Lower lobe of right lung (tissue), 2 donors: ENCODE measurements at places on chromosomes 2 and 18.

DNA sequence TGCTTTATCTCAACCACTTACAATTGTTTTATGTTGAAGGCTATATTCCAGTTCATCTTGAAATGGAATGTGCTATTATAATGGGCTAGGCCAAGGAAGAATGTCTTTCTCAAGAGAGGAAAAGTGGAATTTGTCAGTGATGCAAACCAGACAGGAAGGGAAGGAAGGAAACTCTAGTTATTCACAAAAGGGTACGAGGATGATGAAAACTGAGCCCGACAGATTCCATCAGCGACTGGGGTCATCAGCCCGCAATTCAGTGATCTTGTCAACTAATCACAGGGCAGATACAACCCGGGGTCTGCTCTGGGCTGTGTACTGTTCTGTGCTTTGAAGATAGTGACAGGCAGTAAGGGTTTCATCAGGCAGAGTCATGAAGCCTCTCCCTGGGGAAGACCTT lies 23.4 kb upstream of the LYPD6 start:
- peaks cover 6% of the 10 kb centered on the region for H3K27me3 ChIP-seq
- no peaks in the 10 kb centered on the region for H3K36me3 ChIP-seq
- H3K4me3 ChIP-seq = no peak overlapping the region
- DNase-seq = no peak

GRCh38 chr2:235745597-235745996 lies 251.8 kb downstream of the AGAP1 start:
- no peak for DNase-seq
- H3K4me1 ChIP-seq = no peaks in the 10 kb centered on the region

- no peak overlapping the region for H3K4me3 ChIP-seq
These were observed 343.7 kb upstream of the MEX3C start for GRCh38 chr18:51541230-51541629.

DNA sequence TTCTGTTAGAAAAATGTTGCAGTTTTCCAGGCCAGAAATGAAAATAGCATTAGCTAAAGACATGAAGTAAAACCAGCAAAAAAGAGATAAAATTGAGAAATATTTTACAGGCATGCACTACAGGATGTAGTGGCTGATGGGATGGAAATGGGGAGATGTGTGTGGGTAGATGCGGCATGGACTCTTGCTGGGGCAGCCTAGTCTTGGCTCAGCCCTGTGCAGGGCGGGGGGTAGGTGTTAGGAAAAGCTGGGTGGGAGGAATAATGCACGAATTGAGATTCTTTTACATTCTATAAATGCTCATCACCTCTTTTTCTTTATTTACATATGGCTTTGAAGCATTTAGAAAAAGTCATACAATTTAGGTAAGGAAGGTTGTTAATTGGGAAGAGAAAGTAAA lies 334.2 kb downstream of the NUP35 start:
- no peaks in the 10 kb centered on the region for H3K27me3 ChIP-seq
- H3K4me1 ChIP-seq = no peaks in the 10 kb centered on the region
- no peak for DNase-seq

DNA sequence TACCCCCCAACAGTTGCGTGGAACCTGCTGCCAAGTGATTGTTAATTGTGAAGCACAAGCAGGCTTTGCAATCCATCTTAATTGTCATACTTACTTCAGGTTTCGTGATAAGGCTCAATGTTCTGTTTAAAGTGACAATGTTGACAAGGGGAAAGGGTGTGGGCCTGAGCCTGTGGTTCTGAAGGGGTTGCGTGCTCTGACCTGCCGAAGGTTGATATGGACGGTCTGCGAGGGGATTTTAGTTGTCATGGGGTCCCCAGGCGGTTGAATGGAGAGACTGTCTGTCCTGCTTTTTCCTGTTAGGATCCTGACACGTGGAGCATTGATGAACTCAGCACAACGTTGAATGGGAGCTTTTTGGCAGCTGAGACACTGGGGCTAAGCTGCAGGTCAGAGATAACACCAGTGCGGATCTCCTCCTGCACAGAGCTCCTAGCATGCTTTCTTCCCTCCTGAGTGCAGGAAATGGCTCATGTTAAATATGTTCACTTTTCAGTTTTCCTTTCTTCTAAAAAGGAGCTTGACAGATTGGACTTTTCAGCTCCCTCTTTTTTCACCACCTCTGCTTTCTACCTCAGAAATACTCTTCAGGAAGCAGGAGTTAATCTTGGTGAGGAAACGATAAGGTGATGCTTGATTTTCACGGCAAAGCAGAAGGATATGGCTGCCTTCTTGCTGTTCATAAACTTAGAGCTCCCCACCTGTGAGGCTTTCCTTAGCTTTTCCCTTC lies 62.9 kb upstream of the ZEB2 start:
- no peaks in the 10 kb centered on the region for H3K36me3 ChIP-seq
- H3K4me1 ChIP-seq = peaks cover 7% of the 10 kb centered on the region
- no peaks in the 10 kb centered on the region for H3K27me3 ChIP-seq
- H3K27ac ChIP-seq = peak overlapping the region; percentile 8

DNA sequence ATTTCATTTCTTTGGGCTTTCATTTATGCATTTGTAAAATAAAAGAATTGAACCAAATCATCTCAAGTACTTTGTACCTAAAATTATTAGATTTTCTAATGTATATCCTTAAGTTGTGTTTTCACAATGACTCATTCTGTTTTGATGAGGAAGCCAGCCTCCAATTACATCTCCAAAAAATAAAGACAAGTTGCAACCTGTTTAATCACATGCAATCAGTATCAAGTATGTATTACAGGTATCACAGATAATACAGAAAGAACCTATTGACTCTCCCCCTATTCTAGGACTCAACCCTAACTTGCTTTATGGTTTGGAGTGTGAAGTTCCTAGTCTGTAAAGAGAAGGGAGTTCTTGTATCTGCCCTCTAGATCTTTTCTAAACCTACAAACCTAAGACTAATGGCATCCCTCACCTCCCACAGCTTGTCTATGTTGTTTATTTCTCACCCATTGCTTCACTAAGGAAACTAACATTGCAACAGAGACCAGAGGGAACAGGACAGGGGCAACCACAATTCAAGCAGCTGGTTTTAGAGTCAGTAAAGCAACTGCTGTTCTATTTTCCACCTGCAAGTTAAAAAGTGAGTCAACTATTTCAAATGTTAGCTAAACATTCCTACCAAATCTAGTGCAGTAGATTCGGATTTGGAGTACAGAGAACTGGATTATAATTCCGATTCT lies 141.1 kb upstream of the ETAA1 start:
- H3K4me3 ChIP-seq = no peak overlapping the region
- no peak for DNase-seq
- no peaks in the 10 kb centered on the region for H3K27me3 ChIP-seq
- H3K27ac ChIP-seq = no peak overlapping the region

DNA sequence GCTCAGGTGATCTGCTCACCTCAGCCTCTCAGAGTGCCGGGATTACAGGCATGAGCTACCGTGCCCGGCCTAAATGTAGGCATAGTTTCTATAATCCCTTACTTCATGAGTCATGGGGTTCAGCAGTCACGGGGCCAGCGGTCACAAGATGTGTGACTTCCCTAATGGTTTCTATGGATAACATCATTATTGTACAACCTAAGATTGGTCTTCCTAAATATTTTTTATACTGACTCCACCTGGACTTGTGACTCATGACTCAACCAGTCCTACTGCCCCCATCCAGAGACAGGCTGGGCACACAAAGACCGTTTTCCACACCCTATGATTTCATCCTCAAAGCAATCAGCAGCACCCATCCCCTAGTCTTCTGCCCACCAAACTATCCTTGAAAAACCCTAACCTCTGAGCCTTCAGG lies 15.9 kb downstream of the FAM210A start:
- H3K4me1 ChIP-seq = no peaks in the 10 kb centered on the region
- DNase-seq = peak; percentile 71

GRCh38 chr2:29749041-29749440 lies 172.3 kb downstream of the ALK start:
- no peak overlapping the region for H3K27ac ChIP-seq
- H3K4me3 ChIP-seq = no peak overlapping the region
- H3K27me3 ChIP-seq = no peaks in the 10 kb centered on the region
- peaks cover 6% of the 10 kb centered on the region for H3K4me1 ChIP-seq

GRCh38 chr18:57433934-57434535 lies 1.1 kb upstream of the ONECUT2 start:
- H3K27me3 ChIP-seq = peaks cover 94% of the 10 kb centered on the region
- no peak for DNase-seq
- no peak overlapping the region for H3K27ac ChIP-seq
- H3K36me3 ChIP-seq = no peaks in the 10 kb centered on the region

DNA sequence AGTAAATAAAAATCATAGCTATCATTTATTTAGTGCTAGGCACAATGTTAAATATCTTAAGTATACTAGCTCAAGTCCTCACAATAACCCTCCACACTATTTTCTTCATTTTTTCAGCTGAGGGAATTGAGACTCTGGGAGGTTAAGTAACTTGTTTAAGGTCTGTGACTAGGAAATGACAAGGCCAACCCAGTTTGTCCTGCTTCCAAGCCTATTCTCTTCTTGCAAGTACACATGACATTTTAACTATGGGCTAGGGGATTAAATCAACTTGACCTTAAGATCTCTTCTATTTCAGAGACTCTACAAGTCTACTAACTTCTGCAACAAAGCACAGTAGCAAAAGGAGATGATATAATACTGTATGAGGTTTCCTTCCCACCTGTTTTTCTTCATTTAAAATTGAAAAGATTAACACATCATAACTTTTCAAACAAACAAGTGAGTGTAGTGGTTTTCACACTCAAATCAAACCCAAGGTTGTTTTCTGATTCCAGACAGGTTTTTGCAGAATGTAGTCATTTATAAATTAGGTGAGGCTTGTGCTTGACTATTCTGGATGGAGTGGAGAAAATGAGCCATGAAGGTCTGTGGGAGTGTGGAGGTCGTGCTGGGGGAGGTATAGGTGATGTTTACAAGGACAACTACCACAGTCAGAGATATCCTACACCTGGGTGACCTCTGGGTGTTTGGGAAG lies 57.0 kb downstream of the CD28 start:
- DNase-seq = no peak
- no peak overlapping the region for H3K4me3 ChIP-seq
- no peaks in the 10 kb centered on the region for H3K4me1 ChIP-seq
- H3K36me3 ChIP-seq = no peaks in the 10 kb centered on the region

- peaks cover 13% of the 10 kb centered on the region for H3K4me1 ChIP-seq
- no peak overlapping the region for H3K4me3 ChIP-seq
- no peak for DNase-seq
These were observed 76.0 kb downstream of the CAB39 start for GRCh38 chr2:230788554-230789175.

- H3K27me3 ChIP-seq = peaks cover 6% of the 10 kb centered on the region
- H3K4me1 ChIP-seq = no peaks in the 10 kb centered on the region
- no peak for DNase-seq
- no peaks in the 10 kb centered on the region for H3K36me3 ChIP-seq
These were observed 1.4 kb downstream of the BOD1L2 start for GRCh38 chr18:57148263-57148662.

DNA sequence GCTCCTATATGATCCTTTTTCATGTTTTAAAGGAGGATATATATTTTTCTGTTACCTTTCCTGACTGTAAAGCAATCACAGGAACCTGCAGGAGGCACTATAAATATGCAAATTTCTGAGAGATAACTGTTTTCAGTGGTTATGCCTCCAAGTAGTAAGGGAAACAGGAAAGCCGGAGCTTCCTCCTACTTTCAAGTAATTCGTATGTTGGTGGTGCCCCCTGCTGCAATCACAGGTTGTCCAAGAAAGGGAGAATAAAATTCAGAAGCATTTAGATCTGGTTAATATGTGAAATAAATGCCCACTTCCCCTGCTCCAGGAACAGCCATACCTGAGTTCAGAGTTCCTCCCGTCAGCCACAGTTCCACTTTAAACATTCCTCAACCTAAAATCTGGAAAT lies 12.0 kb upstream of the BCL11A start:
- no peak overlapping the region for H3K27ac ChIP-seq
- H3K4me1 ChIP-seq = peaks cover 5% of the 10 kb centered on the region
- no peaks in the 10 kb centered on the region for H3K36me3 ChIP-seq
- H3K4me3 ChIP-seq = no peak overlapping the region
- DNase-seq = no peak
- H3K27me3 ChIP-seq = peaks cover 58% of the 10 kb centered on the region

- H3K4me3 ChIP-seq = no peak overlapping the region
- no peaks in the 10 kb centered on the region for H3K36me3 ChIP-seq
- no peak for DNase-seq
These were observed 31.4 kb downstream of the SOWAHC start for GRCh38 chr2:109645412-109646184.

DNA sequence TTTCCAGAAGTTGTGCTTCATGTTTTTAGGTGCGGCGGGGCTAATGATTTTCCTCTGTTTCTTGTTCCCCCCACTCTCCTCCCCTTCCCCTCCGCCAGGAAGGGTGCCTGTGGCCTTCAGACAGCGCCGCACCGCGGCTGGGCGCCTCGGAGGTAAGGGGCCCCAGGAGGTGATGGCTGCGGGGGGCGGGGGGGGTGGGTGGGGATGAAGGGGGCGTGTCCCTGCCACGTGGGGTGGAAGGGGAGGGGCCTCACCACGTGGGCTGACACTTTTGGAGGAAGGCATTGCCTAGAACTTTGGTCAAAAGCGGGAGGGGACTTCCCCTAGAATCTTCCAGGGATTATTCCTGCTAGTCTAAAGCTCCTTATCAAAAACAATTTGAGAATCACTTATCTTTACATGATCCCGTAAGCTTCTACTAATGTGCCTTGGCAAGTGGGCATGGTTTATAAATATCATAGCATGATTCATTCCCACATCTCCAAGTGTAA lies 83.1 kb downstream of the FAM210A start:
- H3K36me3 ChIP-seq = peaks cover 11% of the 10 kb centered on the region
- no peak overlapping the region for H3K27ac ChIP-seq
- peaks cover 16% of the 10 kb centered on the region for H3K4me1 ChIP-seq
- peaks cover 8% of the 10 kb centered on the region for H3K27me3 ChIP-seq

- H3K27me3 ChIP-seq = no peaks in the 10 kb centered on the region
- H3K27ac ChIP-seq = no peak overlapping the region
These were observed 175.7 kb upstream of the RND3 start for GRCh38 chr2:150663143-150663542.

GRCh38 chr2:72689579-72690195 lies 136.1 kb downstream of the EXOC6B start:
- H3K27me3 ChIP-seq = no peaks in the 10 kb centered on the region
- H3K4me1 ChIP-seq = peaks cover 11% of the 10 kb centered on the region
- no peak overlapping the region for H3K4me3 ChIP-seq
- H3K36me3 ChIP-seq = no peaks in the 10 kb centered on the region
- DNase-seq = no peak

DNA sequence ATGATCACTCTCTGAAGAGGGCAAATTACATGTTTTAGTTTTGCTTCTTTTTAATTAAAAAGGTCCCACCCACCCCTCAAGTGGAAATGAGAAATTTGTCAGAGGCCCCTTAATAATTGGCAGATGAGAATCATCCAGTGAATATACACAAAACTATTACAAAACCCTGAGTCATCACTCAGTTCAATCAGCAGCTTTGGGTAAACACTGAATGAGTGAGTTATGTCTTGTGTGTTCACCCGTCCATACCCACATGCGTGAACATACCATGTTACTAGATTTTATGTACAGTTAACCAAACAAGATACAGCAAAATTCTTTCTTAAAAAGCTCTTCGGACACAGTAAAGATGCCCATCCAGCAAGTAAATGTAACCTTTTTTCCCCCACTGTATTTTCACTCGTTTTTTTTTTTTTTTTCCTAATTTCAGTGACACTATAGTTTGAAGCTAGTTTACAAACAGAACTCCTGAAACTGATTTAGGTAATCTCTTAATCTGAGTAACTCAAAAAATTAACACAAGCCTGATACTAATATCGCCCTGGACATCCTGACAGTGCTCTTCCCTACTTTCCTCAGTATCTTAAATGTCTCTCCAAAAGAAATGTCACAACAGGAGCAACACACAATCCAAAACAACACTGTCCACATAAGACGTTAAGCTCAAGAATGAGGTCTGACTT lies 1.4 kb downstream of the PSME4 start:
- no peak for DNase-seq
- no peaks in the 10 kb centered on the region for H3K27me3 ChIP-seq
- peaks cover 27% of the 10 kb centered on the region for H3K4me1 ChIP-seq
- peaks cover 5% of the 10 kb centered on the region for H3K36me3 ChIP-seq
- H3K4me3 ChIP-seq = peak overlapping the region; percentile 66
- peak overlapping the region; percentile 90 for H3K27ac ChIP-seq
